CD4-positive, alpha-beta T cell treated with Interleukin-4 for 4 hours (primary cell): ENCODE measurements at places on chromosomes 11 and 22.

DNA sequence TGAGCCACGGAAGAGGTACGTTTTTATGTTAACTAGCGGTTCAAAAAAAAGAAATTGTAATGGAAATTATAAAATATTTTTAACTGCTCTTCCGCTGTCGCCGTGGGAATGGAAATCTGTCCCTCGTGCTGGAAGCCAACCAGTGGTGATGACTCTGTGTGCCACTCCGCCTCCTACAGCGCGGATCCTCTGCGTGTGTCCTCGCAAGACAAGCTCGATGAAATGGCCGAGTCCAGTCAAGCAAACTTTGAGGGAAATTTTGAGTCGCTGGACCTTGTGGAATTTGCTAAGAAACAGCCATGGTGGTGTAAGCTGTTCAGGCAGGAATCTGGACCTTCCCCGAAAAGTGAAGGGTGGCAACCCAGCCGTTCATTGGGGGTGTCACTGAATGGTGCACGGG is 2.9 kb upstream of the CBX7 start:
- no peak for DNase-seq

GRCh38 chr11:130677486-130678153 is 229.2 kb downstream of the ADAMTS15 start:
- no peak for DNase-seq

DNA sequence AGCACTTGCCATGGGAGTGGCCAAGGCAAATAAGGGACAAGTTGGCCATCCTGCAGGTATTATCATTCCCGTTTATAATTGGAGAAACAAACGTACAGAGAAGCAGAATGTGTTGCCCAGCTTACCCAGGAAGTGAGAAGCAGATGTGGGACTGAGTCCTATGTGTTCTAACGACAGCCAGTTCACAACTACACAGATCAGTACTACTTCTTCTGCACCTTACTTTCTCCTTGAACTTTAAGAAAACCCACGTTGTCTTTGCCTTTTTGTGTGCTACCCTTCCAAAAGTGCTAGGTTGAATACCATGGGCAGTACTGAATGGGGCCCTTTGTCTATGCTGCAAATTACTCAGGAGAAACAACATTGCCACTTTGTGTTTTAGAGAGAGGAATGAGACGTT is 62.8 kb upstream of the BLID start:
- no peak for DNase-seq

GRCh38 chr11:77866336-77866735 is 45.4 kb downstream of the AAMDC start:
- no peak for DNase-seq

DNA sequence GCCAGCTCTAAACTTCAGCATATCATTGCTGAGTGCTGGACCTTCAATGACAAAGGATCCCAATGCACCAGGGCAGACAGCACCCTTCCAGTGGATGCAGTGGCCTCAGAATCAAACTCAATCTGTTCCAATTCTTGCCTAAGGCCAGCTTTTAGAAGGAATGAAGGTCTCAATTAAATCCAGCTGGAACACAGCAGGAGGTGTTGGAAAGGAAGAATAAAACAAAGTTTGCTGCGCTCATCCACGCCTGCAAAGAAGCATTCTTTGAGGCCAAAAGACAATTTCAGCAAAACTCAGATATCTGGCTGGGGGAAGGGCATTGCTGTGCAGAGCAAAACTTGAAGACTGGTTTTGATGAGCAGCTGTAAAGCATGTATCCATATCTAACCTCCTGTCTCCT is 120.7 kb downstream of the CCDC81 start:
- no peak for DNase-seq
